Mucosa of gallbladder (tissue), 1 donor: ENCODE measurements at places on chromosomes 7 and 10. TPM values are rescaled to one million over a fixed set of nuclear protein-coding genes. Genes with fewer than 3 reads are reported as not detected.

DNA sequence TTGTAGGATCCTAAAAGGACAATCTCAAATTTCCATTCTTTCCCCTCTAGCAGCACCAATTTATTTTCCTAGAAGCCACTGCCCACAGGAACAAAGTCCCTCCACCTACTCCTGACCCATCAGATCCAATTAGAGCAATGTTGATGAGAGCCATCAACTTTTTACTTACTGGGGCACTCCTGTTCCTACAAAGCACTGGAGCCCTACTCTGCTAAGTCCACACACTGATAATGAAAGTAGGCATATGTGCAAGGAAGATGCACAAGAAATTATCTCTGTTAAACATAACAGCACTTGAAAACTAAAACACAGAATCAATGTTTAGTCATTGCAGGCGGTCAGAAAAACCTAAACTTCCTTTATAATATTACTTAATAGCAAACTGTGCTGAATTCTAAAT lies 3.6 kb downstream of the HERPUD2 start:
- DNase-seq = no peak

DNA sequence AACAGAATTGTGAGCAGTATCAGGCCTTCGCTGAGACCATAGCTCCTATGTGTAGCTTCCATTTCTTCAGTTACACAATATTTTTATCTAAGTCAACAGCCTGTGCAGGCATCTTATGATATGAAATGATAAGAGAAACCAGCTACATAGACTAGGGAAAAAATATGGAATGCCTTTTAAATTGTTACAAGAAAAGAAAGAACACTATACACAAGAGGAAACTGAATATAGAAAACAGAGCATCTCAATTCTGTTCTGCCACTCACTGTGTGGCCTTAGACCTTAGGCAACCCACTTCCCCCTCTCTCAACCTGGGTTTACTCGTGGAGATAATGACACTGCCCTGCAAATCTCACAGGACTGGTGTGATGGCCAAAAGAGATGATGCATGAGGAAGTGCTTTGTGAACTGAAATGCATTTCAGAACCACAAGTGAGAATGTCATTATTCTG lies 132.9 kb downstream of the LRRN3 start:
- DNase-seq = no peak

GRCh38 chr10:84510121-84510520 lies 181.7 kb downstream of the CCSER2 start:
- no peak for DNase-seq

GRCh38 chr7:129767120-129768015 lies 155.8 kb downstream of the NRF1 start:
- DNase-seq = no peak

DNA sequence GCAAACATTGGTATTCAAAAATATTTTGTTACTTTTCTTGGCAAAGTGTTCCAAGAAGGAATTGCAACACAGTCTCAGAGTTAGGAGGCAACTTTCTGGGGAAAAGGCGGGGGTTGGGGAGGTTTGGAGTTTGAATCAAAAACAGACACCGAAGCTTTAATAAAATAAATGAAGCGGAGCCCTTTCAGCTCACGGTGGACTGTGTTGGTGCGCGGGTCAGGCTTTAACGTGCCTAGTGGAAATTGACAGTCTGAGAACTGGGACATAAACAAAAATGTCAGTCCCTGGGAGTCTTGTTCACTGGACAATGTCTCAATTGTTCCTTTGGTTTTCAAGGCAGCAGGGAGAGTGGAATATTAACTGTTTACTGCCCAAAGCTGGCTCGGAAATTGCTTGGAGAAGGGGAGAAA lies 109.3 kb downstream of the TCF7L2 start:
- no peak for DNase-seq

DNA sequence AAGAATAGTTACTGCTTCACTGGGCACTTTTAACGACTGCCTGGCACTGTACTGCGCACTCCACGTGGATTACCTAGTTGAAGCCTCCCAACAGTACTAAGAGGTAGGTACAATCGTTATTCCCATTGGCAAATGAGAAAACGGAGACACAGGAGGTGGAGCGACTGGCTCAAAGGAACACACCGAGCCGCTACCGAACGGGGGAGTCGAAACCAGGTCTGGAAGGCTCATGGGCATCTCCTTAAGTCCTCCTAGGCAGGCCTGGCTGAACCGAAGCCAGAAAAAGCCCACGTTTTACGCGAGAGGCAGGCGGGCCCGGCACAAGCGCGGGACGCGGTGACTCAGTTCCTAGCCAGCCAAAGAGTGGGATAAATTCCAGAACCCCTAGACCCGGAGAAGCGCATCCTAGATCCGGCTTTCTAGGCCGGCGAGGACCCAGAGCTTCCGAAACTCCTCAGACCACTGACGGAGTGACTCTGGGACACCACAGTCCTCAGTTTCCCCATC lies 472 bp downstream of the PDAP1 start:
- DNase-seq = no peak

The SRGN gene
- total RNA-seq = 91.4 TPM

The MACROH2A2 gene
- 21.1 TPM for total RNA-seq
